ENCODE measurements at places on chromosomes 2 and 18.
A peak's percentile ranks its signal among the peaks of the same experiment; 100 is the strongest.

DNA sequence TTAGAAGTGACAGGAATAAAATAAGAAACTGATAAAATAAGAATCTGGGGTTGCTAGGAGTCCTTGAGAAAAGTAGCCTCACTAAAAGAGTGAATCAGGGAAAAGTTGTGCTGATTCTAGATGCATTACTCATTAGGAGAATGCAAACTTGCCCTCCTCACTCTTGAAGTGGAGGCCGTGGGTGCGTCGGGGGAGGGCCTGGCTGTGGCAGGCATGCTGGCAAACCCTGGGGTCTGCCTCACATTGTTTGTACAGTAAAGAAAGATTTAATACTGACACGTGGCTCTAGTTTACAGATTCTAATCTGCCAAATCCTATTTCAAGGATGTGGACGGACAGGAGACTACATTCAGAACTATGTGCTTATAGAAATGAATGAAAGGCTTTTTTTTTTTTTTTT, 41.9 kb downstream of the TANC1 start:
- no peak for DNase-seq

DNA sequence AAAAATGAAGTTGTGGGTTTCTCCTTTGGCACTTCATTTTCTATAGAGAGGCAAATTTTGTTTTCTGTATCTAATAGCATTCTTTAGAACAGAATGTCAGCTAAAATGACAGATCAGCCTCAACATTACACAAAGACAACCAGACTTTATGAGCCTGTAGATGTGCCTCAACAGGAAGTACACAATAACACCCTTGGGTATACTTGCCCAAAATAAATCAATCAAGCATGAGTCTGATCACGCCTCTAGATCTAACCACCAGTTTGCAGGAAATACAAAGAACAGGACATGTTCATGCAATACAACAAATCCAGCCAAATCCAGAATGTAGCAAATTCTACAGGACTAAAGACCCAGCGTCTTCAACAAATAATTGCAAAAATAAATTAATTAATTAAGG, 11.2 kb upstream of the DAPL1 start:
- no peak for DNase-seq

DNA sequence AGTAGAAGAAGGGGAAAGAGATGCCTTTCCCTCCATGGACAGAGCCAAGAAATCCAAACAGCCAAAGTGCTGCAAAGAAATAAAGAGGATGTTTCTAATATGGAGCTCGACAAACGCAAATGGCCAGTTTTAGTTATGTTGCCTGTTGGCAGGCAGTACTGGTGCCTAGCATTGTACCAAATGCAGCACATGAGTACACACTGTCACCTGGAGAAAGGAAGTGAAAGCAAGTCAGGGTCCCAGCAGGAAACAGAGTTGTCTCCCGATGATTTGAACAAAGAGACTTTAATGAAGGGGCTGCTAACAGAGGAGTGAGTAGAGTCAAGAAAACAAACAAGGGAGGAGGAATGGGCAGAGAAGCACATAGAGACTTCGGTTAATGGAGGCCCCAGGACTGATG, 623.0 kb downstream of the BCL11A start:
- no peak for DNase-seq

DNA sequence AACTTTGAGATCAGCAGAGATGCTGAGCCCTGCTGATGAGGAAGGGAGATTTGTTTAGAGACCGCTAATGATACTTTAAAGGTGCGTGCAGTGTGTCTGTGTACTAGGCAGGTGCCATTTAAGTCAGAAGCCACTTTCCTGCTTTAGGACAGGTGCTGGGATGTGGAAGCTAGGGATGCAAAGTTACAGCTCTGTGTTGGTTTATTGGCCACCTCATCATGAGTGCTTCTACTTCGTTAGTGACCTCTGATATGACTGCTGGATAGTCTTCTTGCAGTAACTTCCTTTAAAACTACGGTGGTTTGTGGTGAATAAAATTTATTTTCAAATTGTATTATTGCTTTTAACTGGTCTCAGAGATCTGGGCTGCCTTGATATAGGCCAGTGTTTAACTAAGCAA, 44.1 kb downstream of the FMNL2 start:
- DNase-seq = no peak

DNA sequence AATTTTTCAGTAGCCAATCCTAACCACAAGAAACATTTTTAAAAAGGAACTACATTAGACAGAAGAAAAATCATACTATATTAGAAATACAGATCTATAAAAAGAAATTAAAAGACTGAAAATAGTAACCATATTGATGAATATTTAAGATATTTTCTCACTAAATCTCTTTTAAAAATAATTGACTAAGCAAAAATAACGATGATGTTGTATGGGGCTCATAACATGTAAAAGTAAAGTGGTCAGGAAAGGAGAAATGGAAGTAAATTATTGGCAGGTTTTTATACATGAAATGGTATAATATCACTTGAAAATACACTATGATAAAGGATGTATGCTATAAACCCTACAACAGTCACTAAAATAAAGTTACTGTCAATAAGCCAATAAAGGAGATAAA, 5.4 kb downstream of the WDPCP start:
- DNase-seq = no peak

DNA sequence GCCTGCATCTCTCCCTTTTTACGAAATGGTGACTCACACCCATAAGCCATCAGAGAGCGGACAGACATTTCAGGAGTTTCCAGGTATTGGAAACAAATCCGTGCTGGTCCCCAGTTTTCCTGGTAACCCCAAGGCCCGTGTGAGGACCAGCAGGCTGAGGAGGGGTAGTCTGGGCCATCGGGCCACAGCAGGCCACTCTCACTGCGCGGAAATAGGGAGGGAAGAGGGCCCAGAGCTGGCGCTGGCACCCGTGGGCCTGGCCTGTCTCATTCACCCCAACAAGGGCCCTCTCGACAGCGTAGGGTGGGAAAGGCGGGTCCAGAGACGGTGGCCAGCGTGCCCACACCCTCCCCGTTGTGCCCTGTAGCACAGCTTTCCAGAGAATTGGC, 13.7 kb upstream of the FAHD2A start:
- DNase-seq = no peak

DNA sequence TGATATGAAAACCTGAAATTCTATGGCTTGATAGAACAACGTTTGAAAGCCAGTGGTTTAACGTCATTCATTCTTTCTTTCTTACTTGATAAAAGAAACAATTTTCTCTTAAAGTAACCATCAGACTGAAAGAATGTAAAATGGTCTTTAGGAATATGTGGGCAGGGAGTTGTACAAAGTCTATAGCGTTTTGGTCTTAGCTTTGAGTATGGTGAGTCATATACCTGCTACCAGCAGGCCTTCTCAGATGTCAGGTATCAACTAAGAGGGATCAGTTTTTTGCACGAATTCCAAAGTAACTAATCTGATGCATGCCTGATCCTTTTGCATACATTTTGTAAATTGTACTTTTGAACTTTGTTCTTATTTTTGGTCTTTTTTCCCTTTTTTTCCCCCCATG, 101.5 kb upstream of the DSEL start:
- DNase-seq = no peak

DNA sequence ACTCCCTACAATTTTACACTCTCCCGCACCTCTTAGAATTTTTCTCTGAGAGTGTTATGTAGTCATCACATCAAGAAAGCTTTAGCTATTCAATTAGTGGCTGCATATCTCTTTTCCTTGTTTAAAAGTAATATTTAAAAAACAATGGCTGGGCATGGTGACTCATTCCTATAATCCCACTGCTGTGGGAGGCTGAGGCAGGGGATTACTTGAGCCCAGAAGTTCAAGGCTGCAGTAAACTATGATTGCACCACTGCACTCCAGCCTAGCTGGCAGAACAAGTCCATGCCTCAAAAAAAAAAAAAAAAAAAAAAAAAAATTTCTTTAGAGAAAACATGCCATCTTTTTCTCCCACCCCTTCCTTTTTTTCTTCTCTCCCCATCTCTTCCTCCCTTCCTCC, 44.3 kb downstream of the AQP4 start:
- DNase-seq = no peak

GRCh38 chr2:145154731-145155130, 634.8 kb upstream of the ZEB2 start:
- no peak for DNase-seq

GRCh38 chr2:96202152-96202854, 6.3 kb downstream of the STARD7 start:
- DNase-seq = no peak

DNA sequence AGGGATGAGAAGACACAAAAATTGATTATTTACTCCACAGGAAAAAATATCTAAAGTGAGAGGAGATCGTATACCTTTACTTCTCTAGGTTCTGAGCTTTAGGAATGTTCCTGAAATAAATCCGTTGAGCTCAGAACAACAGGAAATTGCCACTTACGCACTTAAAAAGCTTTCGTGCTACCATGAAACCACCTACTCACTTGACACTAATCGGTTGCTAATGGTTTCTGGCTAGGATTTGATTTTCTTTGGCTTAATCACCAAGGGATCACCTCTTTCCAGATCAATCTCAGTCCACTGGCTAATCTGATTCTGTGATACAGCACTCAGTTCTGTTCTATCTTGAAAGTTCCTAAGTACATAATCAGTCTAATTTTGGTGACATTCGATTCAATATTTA, 419.6 kb downstream of the DLGAP1 start:
- DNase-seq = no peak

GRCh38 chr2:202032846-202033316, 774 bp upstream of the FZD7 start:
- peak; percentile 91 for DNase-seq

GRCh38 chr2:20509770-20510490, 63.1 kb downstream of the RHOB start:
- DNase-seq = no peak

GRCh38 chr2:216126943-216127342, 17.8 kb downstream of the XRCC5 start:
- DNase-seq = no peak

DNA sequence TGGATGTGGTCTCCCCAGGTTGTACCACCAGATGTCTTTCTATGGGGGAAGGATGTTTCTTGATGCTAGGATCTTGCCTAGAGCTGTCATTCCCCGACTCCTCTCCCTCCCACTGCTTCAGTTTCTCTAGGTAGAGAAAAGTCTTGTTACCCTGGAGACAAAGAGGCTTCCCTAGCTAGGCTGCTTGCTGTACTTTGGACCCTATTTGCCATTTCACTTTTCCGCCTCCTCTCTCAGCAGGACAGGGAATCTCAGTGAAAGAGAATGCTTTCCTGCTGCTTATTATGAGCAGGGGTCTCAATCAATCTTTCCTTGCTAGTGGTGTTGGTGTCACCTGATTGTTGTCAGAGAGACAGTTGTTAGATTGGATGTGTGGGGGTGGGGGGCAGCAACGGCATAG, 818.8 kb upstream of the GYPC start:
- DNase-seq = peak; percentile 30

GRCh38 chr2:7061921-7062320, 144.7 kb downstream of the RNF144A start:
- no peak for DNase-seq

DNA sequence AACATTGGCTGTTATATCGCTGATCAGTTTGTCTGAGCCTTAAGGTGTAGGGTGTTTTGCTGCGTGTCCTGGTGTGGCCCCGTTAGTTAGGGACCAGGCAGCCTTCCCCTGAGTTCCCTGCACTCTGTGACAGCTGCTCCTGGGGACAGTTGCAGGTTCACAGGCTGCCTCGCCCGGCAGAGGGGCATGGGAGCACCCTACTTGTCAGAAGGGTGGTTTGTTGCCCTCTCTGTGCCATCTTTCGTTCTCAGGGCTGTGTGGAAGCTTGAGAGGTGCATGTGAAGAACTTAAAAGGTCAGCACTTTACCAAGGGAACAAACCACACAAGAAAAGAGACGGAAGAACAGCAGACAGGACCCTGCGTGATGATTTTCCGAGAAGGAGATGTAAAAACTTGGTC, 159.6 kb downstream of the LDLRAD4 start:
- DNase-seq = no peak

DNA sequence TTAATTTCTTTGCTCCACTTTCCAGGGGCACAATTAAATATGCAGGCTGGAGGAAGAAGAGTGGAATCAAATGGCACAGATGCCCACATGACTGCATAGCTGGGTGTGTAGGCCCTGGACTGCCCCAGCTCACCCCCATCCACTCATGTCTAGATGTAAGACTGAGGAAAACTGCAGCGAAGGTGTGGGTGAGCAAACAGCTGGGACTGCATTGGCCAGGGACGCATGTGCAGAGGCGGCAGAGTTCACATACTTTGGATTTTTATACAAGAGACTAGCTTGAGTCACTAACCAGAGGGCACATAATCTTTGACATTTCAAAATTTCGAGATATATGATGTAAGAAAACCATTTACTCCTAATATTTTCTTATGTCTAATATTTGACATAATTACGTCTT, 60.1 kb downstream of the SPIRE1 start:
- DNase-seq = no peak

DNA sequence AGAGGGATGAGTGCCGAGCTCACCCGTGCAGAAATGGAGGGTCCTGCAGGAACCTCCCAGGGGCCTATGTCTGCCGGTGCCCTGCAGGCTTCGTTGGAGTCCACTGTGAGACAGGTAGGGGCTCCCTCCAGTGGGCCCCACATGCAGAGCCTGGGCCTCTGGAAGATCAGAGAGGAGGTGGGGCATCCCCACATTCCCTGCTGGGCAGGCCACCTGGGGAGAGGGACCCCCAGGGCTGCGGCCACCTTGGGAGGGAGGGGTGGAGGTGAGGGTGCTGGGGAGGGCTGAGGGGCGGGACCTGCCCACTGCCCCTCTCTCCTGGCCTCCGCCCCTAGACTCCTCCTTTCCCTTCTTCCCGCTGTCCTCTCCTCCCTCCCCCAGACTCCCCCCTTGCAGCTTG, 38.5 kb downstream of the MTERF4 start:
- no peak for DNase-seq

DNA sequence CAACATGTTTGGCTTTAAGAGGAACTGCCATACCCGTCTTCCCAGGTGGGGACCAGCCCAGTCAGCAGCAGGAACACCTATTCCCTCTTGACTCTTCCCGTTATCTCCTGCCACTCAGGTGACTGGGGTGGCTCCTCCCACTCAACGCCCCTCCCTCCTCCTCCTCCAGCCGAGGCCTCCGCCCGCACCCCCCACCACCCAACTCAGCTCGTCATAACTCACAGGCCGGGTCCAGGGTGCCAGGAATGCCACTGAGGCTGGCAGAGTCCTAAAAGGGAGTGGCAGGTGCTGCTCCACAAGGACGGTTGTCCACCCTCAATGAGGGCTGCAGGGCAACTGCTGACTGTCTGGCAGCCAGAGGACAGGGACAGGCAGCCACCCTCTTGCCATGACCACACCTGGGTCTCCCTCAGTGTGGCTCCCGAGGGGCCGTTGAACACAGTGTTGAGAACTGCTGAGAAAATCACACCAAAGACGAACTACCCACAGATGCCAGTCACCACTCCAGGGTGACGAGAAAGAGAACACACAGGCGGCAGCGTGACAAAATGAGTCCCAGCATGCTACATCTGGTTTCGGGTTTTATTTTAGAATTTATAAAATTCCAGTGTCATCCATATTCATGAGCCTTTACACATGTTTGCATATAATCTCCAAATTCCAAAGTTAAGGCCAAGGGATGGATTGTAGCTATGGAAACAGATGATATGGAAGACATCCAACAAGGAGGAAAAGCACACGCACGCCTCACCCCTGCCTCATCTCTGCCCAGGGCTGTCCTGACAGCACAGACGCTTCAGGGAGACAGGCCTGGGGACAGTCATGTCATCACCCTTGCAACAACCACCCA, 38.5 kb downstream of the ANO7 start:
- no peak for DNase-seq

GRCh38 chr2:45691171-45691999, 39.9 kb downstream of the PRKCE start:
- peak; percentile 34 for DNase-seq
